ENCODE measurements at places on chromosomes 7 and 10.
A peak's percentile ranks its signal among the peaks of the same experiment; 100 is the strongest.

GRCh38 chr10:18456984-18457383 is 194.4 kb downstream of the NSUN6 start:
- no peak for DNase-seq

GRCh38 chr7:80145780-80146422 is 11.3 kb downstream of the GNAI1 start:
- DNase-seq: no peak

DNA sequence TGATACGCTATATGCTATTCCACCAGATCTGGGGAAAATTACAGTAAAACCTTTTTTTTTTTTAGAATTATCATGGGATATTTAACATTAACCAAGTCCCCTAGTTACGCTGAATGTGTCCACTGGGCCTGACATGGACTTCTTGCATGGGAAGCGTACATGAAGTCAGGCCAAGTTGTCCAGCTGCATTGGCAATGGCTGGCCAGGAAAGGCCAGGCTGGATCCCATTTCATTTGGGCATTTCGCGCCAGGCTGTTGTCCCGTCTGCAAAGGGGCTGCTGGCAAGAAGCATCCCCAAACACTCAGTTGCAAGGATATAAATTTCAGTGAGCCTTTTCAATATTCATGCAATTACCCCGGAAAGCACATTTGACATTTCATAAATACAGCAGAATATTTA is 933.3 kb downstream of the GRID1 start:
- DNase-seq: no peak

- no peak for DNase-seq
Measured at GRCh38 chr7:158488181-158488971, 99.2 kb downstream of the PTPRN2 start.

DNA sequence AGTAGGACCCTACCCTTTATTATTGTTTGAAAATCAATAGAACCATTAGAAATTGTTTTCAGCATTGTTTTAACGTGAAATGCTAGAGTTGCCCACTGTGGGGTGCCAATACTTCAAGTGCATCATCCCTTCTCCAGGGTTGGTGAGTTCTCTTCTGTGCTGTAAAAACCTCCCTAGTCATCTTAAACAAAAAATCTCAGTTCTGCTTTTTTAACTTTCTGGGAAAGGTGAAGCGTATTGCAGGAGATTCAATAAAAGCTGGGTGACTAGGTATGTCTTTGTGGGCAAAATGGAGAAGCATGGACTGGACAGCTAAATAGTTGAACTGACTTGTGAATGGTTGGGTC is 699.1 kb downstream of the SUGCT start:
- DNase-seq: no peak

GRCh38 chr7:101108961-101109360 is 17.9 kb upstream of the SERPINE1 start:
- DNase-seq: no peak

DNA sequence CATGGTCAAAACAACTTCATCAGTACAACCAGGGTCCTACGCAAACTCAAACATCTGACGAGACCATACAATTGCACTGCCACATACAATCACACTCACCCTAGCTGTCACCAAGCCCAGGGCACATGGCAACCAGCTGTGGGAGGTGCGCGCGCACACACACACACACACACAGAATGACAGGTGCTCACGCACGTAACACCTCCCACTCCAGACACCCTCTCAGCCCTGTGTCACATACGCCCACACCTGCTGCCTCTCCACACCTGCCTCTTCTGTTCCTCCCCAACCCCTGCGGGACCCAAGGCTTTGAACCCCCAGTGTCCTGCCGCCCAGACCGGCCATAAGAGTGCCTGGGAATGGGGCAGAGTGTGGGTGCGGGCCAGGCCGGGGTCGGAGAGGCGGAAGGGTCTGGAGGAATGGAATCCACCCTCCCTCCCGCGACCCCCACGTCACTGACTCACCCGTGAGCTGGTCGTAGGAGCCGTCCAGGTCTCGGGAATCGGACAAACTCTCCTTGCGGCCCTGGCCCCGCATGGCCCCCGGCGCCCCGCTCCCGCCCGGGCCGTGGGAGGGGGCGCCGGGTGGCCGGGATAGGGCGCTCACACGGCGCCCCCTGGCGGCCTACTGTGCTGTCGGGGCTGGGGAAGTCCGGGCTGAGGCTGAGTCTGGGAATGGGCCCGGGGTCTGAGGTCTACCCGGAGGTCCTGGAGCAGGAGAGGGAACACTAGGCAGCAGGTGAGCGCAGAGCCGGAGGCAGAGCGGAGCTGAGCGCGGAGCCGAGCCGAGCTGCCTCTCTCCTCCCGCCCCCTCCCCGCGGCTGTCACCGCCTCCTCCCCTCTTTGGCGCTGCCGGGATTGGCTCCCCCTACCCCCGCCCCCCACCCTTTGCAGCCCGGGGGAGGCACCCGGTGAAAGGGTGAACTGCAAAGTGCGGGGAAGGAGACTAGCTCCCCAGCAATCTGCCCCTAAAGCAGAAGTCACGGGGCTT is at the start of gene KCNIP2:
TSS of gene KCNIP2 (minus strand) at position 769 of the 990 bp plus-strand sequence. CDS start at position 537, 232 bp downstream.
- peak; percentile 83 for DNase-seq

Measured in stimulated activated CD4-positive, alpha-beta T cell treated with anti-CD3 and anti-CD28 coated beads, Interleukin-4, amount 100 ng/mL, for 4 hours (primary cell).